ENCODE measurements at places on chromosomes 13 and 19.

GRCh38 chr13:95624020-95624419 lies 20.5 kb downstream of the DZIP1 start:
- no peak for DNase-seq

DNA sequence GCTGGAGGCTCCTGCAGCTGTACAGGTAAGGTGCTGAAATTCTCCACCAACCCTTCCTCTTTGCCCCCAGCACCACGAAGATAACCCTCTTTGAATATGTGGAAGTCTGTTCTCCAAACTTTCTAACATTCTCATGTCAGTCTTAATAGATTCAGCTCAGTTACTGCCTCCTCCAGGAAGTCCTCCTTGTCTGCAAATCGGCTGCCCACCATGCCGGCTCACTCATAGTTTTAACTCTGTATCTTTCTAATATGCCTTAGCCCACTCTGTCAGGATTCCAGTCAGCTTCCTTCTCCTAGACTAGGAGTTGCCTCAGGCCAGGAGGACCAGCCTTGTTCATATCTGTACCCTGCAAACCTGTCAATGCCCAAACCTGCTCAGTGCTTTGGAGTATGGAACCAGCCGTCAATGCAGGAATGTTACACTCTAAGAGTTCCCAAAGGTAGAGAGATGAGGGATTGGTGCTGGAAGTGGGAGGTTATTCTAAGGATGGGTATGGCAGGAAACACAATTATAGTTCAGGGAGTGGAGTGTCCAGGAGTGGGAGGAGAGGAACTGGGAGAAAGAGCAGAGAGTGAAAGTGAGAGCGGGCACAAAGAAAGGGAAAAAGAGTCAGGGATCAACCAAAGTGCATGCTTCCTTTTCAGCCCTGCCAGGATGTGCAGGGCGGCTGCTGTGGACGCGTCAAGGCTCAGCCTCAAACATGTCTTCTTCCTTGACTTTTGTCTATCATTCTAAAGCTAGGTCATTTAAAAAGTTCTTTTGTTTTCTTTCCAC lies 38.0 kb upstream of the ALOX5AP start:
- DNase-seq, result no peak

DNA sequence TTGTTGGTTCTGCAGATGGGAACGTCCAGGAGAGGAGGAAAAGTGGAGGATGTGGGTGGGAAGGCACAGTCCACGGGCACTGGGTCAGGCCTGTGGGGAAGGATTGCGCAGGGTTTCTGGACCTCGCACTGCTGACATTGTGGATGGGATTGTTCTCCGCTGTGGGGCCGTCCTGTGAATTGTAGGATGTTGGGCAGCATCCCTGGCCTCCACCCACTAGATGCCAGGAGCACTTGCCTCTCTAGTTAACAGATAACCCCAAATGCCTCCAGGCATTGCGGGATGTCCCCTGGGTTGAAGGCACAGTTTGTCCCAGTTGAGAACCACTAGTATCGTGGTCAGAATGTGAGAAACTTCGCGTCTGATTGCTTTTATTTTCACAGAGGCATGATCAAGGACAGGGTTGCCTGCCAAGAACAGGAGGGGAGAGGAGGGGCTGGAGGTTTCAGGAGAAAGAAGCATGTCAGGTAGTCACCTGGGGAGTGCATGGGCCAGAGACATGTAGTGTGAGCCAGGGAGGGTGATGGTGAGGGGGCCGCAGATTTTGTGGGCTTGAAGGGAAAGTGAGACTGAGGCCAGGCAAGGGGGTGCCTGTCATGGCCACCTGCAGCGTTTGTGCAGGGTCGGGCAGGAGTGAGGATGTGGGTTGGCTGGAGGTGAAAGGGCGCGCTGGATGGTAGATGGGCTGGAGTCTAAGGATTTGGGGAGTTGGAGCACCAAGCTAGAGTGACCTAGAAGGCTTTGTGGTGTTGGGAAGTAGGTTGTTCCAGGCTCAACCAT lies 3.2 kb downstream of the ZNF628 start:
- DNase-seq, result no peak

DNA sequence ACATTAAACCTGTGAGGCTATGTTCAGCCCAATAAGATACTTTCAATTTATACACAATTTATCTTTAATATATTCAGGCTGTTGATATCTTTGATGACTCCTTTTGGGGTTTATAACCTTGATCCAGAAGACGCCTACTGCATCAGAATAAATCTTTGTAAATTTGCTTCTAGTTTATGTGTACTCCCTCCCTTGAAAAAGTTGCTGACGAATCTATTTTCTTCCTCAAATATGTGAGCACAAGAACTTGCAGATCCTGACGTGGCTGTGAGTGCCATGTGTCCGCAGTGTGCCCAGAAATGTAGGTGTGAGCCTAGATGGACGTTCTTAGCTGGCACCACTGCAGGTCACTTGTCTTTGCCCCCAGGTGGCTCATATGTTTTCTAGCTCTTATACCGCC lies 60.6 kb upstream of the TPP2 start:
- no peak for DNase-seq

DNA sequence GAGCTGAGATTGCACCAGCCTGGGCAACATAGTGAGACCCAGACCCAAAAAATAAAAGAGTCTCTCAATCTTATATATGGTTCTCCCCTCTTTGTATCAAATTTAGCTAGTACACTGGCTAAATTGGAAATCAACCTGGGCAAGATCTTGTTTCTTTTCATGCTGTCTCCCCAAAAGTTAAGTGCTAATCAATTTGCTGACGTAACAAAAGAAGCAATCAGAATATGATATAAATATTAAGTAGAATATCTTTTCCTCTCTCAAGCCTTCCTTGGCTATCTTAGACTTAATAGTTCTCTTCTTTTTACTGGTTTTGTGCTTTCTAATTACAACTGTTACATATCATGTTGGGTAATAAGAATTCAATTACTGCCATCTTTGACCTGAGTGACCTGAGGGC lies 258.9 kb downstream of the KCNRG start:
- DNase-seq, result no peak

DNA sequence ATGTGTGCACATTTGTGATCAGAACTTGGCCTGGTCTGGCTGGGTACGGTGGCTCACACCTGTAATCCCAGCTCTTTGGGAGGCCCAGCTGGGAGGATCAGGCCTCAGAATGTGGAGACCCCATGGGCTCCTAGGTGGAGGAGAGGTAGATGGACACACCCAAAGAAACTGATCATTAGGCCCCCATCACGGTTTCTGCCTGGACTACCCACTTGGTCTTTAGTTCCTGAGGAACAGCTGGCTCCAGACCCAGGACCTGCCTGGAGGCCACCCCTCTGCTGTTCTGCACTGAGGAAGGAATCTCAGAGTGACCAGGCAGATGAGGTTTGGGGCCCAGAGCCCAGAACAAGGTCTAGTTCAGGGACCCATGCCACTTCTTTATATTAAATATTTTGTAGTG lies 1.5 kb downstream of the CBLC start:
- DNase-seq, result no peak

GRCh38 chr19:33064792-33065550 lies at the start of gene RHPN2:
TSS of gene RHPN2 (minus strand) at chr19:33064888. CDS start at chr19:33064852, 36 bp downstream.
- DNase-seq, result peak; percentile 11

- DNase-seq, result no peak
Observed at GRCh38 chr19:6694147-6694815, 24.3 kb upstream of the TNFSF14 start.

GRCh38 chr13:40974460-40975407 lies 44.4 kb downstream of the ELF1 start:
- no peak for DNase-seq

DNA sequence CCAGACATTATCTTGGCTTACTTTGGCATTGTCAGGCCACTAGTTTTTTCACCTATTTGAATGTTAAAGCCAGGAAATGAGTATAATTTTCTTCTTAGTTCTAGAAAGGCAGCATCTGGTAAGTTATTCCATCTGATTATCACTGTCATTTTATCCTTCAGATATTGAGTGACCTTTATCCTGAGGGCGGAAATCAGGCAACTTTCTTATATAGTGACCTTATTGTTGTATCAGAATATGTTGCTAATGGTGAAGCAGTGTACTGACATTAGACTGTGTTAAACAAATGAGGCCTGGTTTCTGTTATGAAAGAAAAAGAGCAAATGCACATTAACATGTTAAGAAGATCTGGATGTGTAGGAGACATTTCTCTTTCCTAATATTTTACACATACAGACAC lies 5.4 kb upstream of the NDFIP2 start:
- no peak for DNase-seq

- no peak for DNase-seq
Observed at GRCh38 chr13:77000475-77000874, 8.6 kb downstream of the CLN5 start.

- no peak for DNase-seq
Observed at GRCh38 chr13:41608839-41609177, 151.5 kb downstream of the RGCC start.

DNA sequence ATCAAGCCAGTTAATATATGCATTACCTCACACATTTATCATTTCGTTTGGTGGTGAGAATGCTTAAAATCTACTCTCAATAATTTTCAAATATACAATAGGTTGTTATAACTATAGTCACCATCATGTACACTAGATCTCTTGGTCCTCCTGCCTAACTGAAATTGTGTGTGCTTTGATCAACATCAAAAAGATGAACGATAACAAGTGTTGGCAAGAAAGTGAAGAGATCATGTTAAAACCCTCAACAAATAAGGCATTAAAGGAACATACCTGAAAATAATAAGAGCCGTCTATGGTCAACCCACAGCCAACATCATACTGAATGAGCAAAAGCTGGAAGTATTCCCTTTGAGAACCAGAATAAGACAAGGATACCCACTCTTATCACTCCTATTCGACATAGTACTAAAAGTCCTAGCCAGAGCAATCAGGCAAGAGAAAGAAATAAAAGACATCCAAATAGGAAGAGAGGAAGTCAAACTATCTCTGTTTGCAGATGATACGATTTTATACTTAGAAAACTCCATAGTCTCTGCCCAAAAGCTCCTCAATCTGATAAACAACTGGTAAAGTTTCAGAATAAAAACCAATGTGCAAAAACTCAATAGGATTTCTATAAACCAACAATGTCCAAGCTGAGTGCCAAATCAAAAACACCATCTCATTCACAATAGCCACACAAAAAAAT lies 27.9 kb upstream of the OR10H1 start:
- DNase-seq, result no peak

GRCh38 chr13:79448413-79448812 lies 32.5 kb upstream of the NDFIP2 start:
- no peak for DNase-seq

GRCh38 chr19:49340865-49341718 lies 5.9 kb downstream of the CD37 start:
- DNase-seq, result no peak
